T follicular helper cell (primary cell): ENCODE measurements at places on chromosomes 3 and 15.

DNA sequence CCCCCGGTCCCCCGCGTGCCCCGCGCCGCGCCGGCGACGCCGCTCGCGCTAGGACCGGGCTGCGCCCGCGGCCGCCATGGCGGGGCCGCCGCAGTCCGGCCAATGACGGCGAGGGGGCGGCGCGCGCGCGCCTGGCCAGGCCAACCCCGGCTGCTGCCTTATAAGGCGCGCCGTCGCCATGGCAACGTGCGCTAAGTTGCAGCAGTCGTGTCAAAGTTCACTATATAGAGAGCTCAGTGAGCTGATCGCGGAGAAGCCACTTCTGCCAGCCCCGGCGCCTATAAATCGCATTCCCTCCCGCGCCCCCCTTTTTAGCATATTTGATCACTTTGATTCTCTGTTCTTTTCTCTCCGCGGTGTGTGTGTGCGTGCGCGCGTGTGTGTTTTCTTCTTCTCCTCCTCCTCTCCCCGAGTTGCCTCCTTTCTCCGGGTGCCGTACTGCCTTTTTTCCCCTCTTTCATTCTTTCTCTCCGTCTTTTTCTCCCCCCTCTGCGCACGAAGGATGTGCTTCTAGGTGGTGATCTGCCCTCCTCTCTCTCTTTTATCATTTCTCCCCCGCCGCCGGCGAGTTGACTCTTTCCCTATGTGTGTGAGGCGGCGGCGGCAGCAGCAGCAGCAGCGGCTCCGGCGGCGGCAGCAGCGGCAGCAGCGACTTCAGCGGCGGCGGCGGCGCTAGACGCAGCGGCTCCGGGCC, at the start of gene NR2F2:
NR2F2 (plus strand) TSS at position 251 of the 694 bp plus-strand sequence. CDS start 1,406 bp downstream, outside the sequence.
- no peak for DNase-seq

- no peak for DNase-seq
Measured at GRCh38 chr15:80695911-80696661, 976 bp downstream of the ABHD17C start.

- no peak for DNase-seq
Measured at GRCh38 chr3:159787794-159788205, 200.8 kb upstream of the IL12A start.

GRCh38 chr3:95177096-95177495, 1114.2 kb downstream of the NSUN3 start:
- no peak for DNase-seq

DNA sequence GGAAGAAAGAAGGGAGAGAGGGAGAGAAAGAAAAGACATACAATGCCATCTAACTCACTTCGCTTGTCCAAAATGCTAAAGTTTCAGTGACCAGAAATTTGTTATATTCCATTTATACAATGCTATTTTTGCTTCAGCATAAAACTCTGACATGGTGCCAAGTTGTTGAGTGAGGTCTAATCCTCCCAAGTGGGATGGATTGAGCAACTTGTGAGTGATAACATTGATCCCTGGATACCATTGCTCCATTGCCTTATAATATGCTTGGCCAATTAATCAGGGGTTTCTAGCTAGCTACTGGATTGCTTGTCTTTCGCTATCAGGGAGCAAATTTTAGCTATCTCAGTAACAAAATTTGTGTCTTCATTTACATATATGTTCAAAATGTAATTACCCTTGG, 615.6 kb upstream of the DPPA4 start:
- no peak for DNase-seq

- DNase-seq = no peak
Measured at GRCh38 chr15:42577514-42578031, 2.2 kb downstream of the STARD9 start.

- DNase-seq = no peak
Measured at GRCh38 chr3:32733631-32734229, 48.7 kb downstream of the CNOT10 start.

DNA sequence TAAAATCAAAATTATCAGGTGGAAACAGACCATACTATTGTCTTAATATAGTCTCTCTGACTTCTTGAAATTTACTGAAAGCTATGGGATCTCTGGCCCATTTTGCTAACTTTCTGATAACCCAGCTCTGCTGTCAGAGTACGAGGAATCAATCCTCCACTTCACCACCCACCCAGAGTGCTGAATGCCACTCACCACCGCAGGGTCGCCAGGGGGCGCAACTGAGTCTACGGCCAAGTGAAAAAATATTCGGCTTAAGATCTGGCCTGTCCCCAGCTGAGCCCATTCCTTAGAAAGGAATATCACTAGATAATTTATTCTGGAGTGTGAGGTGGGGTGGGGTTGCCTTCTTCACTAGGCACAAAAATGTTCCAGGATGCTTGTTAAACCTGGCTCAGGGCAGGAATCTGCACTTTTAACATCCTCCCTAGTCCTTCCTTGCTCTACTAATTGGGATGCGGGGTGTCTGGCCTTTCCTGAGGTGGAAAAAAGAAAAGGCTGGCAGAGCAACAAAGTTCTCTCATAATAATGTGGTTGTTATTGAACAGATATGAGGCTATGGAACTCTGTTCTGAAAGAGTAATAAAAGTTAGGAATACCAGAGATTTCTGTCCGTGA, 520.6 kb downstream of the MFSD1 start:
- no peak for DNase-seq

DNA sequence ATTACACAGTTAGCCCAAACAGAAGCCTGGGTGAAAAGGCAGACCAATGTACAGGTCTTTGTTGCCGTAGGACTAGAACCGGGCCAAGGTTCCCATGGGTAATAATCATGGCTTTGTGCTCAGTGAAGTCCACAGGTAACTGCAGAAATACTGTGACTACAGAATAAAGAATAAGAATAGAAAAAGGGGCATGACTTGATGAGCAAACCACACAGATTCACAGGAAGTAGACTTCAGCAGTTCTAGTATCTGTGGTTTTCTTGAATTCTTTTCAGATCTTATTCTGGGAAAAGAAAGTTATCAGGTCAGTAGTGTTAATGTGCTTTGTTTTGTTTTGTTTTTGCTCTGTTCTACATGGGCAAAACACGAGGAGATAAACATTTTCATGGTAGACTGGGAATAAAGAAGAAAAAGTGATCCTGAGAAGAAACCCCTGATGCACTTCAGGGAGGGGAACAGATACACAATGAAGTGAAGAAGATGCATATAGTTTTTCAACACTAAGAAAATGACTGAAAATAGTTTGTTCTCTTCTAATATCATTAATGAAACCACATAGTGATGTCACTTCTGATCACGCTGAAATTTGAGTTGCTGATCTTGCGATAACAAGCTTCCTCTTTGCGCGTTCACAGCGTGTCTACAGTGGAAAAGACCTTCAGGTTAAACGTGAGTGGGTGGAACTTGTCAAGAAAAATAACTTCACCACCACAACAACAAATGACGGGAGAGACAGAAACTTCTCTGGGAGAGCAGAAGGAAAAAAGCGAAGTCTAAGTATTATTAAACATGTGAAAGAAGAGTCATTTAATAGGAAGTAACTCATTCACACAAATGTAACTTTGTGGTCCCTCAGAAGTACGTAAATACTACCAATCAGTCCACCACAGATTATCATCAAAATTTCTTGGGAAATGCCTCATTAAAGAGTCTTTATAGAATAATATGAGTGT, 315.8 kb upstream of the SATB1 start:
- DNase-seq = peak; percentile 51

DNA sequence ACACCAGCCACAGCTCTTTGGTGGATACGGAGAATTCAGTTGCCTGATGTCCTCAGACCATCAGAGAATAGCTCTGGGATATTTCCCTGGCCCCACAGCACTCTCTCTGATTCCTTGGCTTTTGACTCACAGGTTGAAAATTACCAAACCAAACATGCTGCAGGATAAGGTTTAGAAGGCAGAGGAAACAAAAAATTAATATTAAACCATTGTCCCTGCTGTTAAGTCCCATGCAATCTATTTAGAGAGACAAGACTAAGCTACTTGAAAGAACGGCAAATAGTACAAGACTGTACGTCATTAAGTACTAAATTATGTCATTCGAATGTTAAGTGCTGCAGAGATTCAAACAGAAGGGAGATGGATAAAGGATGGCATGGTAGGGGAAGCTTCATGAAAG, 501.4 kb downstream of the MECOM start:
- no peak for DNase-seq

- no peak for DNase-seq
Measured at GRCh38 chr3:51896607-51897305, 6.4 kb downstream of the IQCF1 start.

GRCh38 chr3:56857178-56857577, 55.4 kb upstream of the ARHGEF3 start:
- DNase-seq = no peak

- no peak for DNase-seq
Measured at GRCh38 chr15:48631176-48631770, 14.2 kb downstream of the FBN1 start.

GRCh38 chr3:169931747-169932520, 20.6 kb downstream of the SAMD7 start:
- no peak for DNase-seq

GRCh38 chr3:11350374-11350773, 78.2 kb downstream of the ATG7 start:
- DNase-seq = no peak

DNA sequence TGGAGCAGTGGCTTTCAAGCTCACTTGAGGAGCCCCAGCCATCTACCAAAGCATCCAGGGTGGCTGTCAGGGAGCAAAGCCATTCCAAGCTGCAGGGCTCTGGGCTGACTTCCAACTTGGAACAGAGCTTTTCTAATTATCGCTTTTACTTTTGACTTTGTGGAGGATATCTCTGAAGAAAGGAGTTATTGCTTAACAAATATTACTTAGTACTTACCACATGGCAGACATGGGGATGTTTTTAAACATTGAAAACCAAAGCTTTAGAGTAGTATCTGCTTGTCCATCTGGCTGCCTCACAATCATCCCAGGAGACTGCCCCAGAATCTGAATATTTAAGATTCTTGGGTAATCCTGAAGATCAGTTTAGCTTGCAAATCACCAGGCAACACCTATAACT, 8.9 kb downstream of the TAGLN3 start:
- no peak for DNase-seq

DNA sequence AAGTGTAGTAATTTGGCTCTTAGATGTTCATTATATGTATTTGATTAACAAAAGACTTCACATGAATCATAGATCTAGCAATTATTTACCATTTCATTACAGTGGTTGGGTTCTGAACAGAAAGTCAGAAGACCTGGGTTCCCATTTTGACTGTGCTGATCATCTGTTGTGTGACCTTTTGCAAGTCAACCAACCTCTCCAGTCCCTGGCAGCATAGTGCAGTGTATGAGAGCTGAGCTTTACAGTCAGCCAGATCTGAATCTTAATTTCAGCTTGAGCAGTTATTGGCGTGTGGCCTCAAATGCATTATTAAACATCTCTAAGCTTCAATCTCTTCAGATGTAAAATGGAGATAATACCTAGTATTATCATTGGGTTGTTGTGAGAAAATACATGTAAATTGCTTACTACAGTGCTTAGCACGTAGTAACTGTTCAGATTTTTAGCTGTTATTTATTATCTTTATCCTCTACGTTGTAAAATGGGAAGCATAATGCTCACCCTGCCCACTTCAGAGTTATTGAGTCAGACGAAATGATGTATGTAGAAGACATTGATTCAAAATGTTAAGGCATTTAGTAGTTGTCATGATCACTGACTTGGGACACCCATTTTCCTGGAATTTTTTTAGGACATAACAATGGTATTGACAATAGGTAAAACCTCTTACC, 104.0 kb downstream of the KLHL25 start:
- DNase-seq = no peak

DNA sequence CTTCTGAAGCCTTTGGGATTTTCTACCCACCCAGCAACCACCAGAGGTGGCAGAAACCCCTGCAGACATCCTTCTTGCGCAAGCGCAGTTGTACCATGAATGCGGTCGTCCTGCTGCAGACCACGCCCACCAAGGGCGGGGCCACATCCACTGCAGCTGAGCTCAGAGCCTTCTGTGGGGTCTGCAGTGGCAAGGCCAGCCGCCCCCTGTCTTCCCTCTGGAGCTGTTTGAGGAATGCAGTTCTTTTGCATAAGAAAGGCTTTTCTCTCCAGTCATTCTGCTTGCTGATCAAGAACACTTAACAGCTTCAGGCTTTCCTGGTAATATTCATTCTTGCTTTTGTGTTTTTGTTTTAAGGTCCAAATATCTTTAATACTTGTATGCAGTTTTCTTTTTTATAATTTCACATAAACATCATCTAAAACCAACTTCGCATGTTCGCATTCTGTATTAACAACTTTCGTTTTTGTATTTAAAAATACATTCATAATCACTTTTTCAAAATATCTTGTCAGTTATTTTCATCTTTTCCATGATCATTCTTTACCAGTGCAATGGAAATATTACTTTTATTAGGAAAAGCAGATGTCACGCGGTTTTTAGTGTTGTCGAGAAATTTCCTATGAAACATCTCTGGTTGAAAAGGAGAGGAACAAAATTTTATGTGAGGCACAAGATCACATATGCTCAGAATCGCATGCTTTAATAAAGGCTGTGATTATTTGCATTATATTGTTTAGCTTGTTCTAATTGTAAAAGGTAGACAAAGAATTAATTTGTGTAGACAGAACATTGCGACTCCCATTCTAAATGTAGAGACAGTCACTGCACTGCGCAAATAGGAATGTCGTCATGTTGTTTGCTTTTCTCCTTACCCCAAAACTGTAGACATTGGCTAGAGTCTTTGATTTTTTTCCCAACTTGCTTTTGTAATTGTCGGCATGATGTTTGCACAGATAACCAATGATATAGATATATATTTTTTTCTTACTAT, 98.1 kb upstream of the SNRPN start:
- no peak for DNase-seq

DNA sequence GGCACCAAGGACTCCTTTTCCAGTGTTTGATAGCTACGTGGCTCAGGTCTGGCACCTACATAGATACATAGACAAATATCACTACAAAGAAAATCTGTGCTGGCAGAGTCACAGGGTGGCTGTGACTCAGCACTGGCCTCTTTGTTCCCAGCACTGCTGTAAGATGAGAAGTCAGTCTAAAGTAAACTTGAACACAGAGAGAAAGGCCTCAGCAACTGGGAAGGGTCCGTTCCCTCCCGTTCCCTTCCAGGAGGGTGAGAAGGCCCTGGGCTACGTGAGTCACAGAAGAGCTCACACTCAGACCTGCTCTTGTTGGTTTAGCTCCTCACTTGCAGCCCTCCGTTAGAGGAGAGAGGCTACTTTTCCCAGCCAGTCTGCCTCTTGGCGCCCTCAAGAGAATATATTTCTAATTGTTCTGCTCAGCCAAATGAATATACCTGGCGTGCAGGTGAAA, 23.1 kb downstream of the ANXA2 start:
- DNase-seq = no peak

DNA sequence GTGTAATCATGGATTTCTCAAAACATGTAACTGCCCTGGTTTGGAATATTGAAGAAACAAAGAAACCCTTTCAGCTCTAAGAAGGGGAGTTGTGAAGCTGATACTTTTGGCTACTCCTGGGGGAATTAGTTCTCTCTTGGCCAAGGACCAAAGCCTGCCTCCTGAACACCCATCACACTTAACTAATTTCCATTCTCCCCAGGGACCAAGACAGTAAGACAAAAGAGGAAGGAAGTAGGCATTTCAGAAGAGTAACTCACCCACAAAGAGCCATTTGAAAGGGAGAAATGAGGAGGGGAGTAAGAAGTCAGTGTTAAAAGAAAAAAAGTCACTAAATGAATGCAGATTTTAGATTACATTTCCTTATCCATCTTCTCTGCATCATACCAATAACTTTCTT, 328.0 kb upstream of the SOX2 start:
- no peak for DNase-seq
